Lung (tissue), 17 donors: ENCODE measurements at places on chromosomes 13 and 19. TPM values are rescaled to one million over a fixed set of nuclear protein-coding genes. Genes with fewer than 3 reads are reported as not detected.

GRCh38 chr13:51068501-51068900 is 42.6 kb downstream of the C13orf42 start:
- no peaks in the 10 kb centered on the region for H3K4me1 ChIP-seq
- H3K4me3 ChIP-seq: no peak overlapping the region
- no peak overlapping the region for H3K27ac ChIP-seq
- DNase-seq: no peak

DNA sequence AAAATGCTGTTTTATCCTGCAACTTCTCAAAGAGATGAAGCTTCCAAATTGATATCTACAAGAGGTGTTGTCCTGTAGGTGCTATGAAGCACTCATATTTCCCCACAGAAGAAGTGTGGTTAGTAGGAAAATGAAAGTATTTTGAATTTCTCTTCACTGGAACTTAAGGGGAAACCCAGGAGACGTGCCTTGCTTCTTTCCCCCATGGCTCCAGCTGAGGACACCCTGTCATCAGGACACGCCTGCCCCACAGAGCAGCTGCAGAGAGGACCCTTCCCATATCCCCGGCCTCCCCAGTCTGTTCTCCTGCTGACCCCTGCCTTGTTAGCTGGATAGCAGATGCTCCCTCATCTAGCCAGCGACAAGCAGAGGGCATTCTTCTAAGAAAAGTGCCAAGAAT is 371.3 kb downstream of the COG6 start:
- H3K27me3 ChIP-seq: no peaks in the 10 kb centered on the region
- no peak for DNase-seq
- H3K27ac ChIP-seq: no peak overlapping the region
- H3K4me1 ChIP-seq: peaks cover 2% of the 10 kb centered on the region
- no peaks in the 10 kb centered on the region for H3K36me3 ChIP-seq

DNA sequence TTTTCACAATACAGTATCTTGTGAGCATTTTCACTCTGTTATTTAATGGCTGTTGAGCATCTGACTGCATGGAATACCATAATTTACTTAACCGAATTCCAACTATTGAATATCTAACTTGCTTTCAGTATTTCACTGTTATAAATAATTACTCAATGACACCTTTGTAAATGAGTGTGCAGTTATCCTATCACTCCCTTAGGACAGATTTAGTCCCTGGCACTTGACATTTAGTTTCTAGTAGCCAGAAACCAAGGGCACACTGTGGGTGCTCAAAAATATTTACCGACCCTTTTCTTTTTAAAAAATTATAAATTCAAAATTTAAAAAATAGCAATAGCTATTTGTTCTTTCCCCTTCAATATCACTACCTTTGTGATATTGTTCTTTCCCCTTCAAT is 258.8 kb downstream of the DCLK1 start:
- H3K36me3 ChIP-seq: no peaks in the 10 kb centered on the region
- no peak overlapping the region for H3K4me3 ChIP-seq
- no peaks in the 10 kb centered on the region for H3K27me3 ChIP-seq
- H3K4me1 ChIP-seq: no peaks in the 10 kb centered on the region

- peaks cover 14% of the 10 kb centered on the region for H3K4me1 ChIP-seq
- no peaks in the 10 kb centered on the region for H3K36me3 ChIP-seq
- no peak overlapping the region for H3K27ac ChIP-seq
- H3K27me3 ChIP-seq: peaks cover 4% of the 10 kb centered on the region
- no peak for DNase-seq
- H3K4me3 ChIP-seq: no peak overlapping the region
Observed at GRCh38 chr13:48873081-48873480, 102.6 kb upstream of the FNDC3A start.

The PSG7 gene
- total RNA-seq: not detected

The FGF14 gene
- 12.9 TPM for total RNA-seq

The NXNL1 gene
- not detected for total RNA-seq

The LRFN3 gene
- total RNA-seq: 3.6 TPM
